Activated T-cell treated with anti-CD3 and anti-CD28 coated beads for 1 hour (primary cell): ENCODE measurements at places on chromosomes 7 and 10.

GRCh38 chr7:47609803-47610452 is 28.0 kb upstream of the TNS3 start:
- DNase-seq, result no peak

DNA sequence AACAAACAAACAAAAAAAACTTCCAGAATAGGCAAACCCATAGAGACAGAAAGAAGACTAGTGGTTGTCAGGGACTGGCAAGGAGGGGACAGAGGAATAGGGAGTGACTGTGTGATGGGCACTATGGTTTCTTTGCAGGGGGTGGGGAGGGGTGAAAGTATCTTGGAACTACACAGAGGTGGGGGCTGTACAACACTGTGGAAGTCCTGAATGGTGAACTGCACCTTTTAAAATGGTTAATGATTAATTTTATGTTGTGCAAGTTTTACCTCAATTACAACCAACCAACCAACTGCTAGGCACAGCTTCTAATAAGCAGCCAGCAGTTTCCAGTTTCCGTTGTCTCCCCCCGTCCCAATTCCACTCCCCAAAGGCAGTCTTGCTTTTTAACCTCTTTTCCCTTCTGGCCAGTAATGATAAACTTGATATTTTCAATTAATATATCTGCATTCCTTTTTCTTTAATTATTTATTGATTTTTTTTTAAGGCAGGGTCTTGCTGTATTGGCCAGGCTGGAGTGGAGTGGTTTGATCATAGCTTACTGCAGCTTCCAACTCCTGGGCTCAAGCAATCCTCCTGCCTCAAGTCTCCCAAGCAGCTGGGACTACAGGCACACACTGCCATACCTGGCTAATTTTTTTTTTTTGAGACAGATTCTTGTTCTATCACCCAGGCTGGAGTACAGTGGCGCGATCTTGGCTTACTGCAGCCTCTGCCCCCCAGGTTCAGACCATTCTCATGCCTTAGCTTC is 46.8 kb downstream of the HIP1 start:
- no peak for DNase-seq

- no peak for DNase-seq
Observed at GRCh38 chr10:21954132-21954531, 49.4 kb downstream of the DNAJC1 start.

- no peak for DNase-seq
Observed at GRCh38 chr10:132078746-132079345, 13.1 kb downstream of the JAKMIP3 start.

- no peak for DNase-seq
Observed at GRCh38 chr7:47497367-47498096, 84.4 kb downstream of the TNS3 start.
